ENCODE measurements at places on chromosomes 4 and X.

- DNase-seq, result no peak
Observed at GRCh38 chr4:113260688-113261087, 211.2 kb downstream of the ANK2 start.

GRCh38 chrX:72492499-72492898 lies 80.1 kb downstream of the HDAC8 start:
- no peak for DNase-seq

DNA sequence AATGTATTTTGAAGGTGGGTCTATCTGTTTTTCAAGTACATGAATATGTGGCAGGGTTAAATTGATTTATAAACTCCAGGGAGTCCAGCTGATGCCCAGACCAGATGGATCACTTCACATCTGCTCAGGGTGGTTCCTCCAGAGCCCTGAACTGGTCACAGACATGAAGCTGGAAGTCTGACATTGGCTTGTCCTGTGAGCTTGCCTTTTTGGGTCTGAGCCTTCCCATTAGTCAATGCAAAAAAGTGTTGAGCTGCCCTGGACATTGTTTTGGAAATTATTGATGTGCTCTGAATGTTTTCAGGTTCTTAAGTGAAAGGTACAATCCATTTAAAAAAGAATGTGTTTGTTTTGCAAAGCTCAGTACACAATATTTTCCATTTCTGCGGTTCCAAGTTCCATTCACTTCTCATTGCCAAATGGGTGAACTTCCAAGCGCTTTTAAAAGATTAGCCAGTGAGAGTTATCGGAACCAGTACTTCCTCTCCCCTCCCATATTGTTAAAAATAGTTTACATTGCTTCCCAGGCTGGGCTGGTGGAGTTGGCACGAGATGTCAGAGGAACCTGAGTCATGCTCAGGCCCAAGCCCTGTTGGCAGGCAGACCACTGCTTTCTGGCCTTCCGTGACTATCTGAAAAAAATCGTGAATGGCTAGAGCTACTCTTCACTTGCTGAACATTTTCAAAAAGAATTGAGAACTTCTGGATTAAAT lies 52.1 kb downstream of the PDGFRA start:
- no peak for DNase-seq

DNA sequence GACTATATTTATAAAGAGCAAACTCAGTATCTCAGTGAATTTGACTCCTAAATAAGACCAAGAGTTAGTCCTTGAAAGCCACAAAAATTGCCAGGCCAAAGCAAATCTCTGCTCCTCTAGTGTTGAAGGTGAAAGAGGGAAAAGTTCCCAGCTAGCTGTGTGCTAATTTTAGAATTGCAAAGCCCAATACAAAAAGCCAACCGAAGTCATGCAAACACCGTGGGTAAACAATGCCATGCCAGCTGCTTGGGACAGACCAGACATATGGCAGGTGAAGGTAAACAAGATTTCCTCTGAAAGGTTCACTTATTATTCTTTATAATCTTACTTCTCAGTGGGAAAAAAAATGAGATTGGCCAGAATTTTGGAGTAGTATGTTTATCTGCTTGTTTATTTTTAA lies 80.5 kb upstream of the LNX1 start:
- no peak for DNase-seq

- DNase-seq, result no peak
Observed at GRCh38 chr4:109592367-109592766, 32.3 kb downstream of the MCUB start.

- DNase-seq, result no peak
Observed at GRCh38 chrX:40809210-40809609, 73.9 kb upstream of the MED14 start.

DNA sequence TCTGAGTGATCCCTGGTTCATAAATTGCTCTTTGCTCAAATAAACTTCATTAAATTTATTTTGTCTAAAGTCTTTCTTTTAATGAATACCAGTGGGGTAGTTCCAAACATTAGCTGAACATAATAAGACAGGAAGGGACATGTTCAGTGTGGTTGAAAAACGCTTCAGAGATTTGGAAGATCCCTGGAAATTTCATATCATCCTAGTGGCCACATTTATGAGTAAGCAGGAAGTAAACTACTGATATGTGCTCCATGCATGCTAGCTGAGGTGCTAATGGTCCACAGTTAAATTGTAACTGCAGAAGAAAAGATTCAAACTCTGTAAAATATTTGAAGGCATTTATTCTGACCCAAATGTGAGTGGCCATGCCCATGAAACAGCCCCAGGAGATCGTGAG lies 1328.7 kb downstream of the ADGRL3 start:
- DNase-seq, result no peak

DNA sequence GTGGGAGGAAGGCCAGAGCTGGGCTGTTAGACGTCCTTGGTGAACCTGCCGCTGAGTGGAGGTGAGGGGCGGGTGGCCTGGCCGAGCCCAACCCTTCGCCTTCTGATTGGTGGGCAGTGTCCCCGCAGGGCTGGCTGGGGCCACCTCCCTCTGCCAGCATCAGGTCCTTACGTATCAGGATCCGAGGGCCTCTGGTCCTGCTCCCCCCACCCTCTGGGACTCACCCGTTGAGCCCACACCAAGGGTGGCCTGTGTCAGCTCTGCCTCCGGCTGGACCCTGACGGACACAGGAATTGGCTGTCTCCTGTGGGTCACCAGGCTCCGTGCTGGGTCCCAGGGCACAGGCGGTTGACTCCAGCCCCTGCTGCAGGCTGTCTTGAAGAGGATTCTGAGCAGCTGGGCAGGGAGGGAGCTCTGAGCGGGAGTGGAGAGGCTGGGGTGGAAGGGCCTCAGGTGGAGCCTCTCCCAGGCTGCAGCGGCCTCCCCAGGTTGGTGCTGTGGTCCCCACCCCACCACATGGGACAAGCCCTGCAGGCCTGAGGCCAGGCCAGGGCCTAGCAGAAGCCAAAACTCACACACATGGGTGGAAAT lies 58.4 kb upstream of the NKX1-1 start:
- DNase-seq, result no peak

DNA sequence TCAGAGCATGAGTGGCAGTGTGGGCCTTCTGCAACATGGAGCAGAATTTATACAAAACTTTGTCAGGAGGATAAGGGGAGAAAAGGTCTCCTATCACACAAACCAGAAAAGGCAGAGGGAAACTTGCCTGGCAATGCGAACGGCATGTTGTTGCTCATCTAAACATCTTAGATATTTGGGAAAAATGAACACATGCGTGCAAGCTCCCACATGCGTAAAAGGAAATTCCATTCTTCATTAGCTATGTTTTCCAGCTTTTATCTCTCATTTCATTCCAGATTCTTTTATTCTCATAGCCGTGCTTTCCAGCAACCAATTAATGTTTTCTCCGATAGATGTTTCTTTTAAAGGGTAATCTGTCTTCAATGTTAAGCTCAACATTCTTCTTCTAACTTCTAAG lies 31.3 kb upstream of the GBA3 start:
- DNase-seq, result no peak

GRCh38 chrX:2442694-2443093 lies 58.1 kb downstream of the DHRSX start:
- DNase-seq, result no peak

GRCh38 chr4:18391354-18391728 lies 369.8 kb upstream of the LCORL start:
- DNase-seq, result no peak

- DNase-seq, result peak; percentile 44
Observed at GRCh38 chrX:143571521-143571920, 54.2 kb upstream of the SPANXN3 start.

- no peak for DNase-seq
Observed at GRCh38 chr4:87734084-87734483, 65.3 kb upstream of the IBSP start.

DNA sequence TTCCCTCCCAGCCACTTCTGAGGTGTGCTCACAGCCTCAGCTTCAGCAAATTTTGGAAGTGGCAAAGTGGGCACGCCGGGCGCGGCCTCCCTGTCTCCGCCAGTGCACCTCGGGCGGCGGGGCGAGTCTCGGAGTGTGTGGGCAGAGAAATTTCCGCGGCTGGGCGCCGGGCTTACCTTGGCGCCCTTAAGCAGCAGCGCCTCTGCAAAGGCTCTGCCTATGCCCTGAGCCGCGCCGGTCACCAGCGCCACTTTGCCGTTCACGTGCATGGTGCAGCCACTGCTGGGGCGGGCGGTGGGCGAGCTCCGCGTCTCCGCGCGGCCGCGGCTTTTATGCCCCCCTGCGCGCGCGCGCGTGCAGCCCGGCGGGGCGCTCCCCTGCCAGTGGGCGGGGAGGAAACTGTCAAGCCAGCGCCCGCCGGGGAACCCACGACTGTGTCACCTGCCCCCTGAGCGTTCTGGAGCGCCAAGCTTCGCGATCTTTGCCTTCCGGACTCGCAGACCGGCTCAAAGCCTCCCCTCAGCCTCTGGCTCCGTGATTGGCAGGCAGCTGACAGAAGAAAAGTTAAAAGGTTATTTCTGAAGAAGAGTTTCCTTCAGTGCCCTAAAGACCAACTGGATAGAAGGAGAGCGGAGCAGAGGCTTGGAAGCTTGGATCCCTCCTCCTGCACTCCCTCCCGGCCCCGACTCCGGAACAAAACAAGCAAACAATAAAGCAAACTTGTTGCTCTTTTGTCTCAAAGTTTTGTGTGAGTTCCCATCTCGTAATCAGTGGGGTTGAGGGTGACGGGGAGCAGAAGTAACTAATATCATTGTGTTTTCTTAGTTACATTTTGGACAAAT lies at the start of gene HPGD:
Gene HPGD (minus strand): TSS at position 306 of the 842 bp plus-strand sequence. CDS start 37 bp downstream, at position 269.
- DNase-seq, result no peak

DNA sequence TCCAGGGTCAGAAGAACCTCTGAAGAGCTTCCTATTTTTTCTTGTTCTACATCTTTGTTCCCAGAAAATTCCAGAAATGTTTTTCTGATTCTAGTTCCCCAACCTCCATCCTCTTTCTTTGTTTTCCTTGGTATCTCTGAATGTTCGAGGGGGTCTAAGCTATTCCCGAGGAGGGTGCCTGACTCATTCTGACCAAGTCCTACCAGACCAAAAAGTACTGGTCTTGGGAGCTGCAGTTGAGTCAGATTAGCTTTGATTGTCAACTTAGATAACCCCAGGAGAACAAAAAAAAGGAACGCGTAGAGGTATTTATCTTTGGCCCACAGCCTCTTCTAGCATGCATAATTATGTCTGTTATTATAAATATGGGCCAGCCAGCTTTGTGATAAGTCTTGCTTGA lies 12.1 kb upstream of the TENM3 start:
- no peak for DNase-seq

- DNase-seq, result no peak
Observed at GRCh38 chr4:110787109-110787508, 164.2 kb upstream of the PITX2 start.

DNA sequence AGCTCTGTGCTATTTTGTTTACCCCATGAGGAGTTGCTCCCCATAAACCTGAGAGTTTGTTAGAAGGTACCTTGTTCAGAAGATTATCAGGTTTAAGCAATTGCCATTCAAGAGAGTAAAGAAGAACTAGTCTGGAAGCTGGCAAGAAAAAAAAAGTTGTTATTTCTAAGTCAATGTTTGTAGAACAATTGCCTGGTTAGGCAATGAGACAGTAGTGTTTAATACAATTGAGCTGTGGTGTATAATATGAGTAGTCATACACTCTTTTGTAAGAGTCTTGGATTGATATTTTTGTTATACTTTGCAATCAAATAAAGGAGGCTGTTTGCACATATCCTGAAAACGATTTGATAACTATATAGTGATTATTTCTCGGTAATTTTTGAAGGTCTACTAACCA lies 44.7 kb downstream of the GALNT7 start:
- no peak for DNase-seq

- peak; percentile 12 for DNase-seq
Observed at GRCh38 chr4:58940167-58940566, 1830.0 kb upstream of the IGFBP7 start.

DNA sequence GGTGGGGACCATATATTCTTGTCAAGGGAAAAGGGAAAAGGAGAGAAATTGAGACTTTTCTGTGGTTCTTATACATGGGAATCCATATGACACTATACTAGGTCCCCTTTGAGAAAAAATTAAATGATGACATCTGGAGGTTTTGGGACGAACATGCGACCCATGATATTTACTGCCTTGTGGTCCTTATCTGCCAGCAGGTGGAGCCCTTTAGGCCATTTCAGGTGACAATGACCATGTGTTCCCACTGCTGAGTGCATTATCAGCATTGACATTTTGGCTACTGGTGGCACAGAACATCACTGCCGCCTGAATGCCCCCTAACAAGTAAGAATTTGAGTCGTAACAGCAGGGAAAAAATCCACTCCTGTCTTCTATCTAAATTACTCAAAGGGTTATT lies 843.4 kb downstream of the FSTL5 start:
- DNase-seq, result peak; percentile 20
